ENCODE measurements at places on chromosomes 6 and 20.
A peak's percentile ranks its signal among the peaks of the same experiment; 100 is the strongest.

GRCh38 chr20:3157817-3158216 lies 1.8 kb downstream of the FASTKD5 start:
- DNase-seq: no peak

DNA sequence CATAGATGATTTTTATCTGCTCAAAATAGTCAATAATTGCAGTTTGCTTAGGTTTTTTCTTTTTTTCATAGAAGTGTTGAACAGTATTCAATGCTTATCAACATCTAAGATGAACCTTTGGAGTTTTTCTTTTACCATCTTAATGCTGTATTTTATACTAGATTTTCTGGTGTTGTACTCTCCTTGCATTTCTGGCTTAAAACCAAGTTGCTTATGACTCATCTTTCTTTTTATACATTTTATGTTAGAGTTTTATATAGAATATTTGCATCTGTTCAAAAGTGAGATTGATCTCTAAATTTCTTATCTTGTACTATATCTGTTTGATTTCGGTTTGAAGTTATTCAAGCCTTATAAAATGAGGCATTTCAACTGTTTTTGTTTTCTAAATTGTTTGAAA lies 232.5 kb downstream of the RFPL4B start:
- DNase-seq: no peak

DNA sequence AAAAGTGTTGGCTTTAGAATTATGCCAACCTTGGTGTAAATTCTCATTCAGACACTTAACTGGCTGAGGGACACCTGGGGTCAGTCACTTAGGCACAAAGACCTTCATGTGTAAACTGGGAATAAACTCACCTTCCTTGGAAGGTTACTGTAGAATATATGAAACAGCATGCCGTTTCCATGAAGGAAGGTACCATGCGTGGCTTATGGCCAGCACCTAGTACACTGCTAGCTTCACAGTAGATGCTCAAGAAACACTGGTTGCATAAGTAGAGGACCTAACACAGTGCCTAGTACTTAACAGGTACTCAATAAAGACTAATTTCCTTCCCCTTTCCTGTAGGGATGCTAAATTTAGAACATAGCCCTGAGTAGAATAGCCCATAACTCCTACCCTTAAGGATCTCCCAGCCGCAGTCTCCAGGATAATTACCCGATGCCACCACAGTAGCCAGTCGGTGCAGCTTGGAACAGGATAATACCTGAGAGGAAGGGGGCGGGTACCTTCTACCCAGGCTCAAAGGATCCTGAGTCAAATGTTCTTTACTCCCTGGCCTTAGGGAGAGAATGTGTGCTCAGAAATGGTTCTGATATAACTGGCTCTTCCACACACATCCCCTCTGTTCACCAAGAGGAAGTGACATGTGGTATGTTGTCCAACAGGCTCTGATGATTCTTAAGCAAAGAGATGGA lies 3.6 kb downstream of the BCL2L1 start:
- no peak for DNase-seq

DNA sequence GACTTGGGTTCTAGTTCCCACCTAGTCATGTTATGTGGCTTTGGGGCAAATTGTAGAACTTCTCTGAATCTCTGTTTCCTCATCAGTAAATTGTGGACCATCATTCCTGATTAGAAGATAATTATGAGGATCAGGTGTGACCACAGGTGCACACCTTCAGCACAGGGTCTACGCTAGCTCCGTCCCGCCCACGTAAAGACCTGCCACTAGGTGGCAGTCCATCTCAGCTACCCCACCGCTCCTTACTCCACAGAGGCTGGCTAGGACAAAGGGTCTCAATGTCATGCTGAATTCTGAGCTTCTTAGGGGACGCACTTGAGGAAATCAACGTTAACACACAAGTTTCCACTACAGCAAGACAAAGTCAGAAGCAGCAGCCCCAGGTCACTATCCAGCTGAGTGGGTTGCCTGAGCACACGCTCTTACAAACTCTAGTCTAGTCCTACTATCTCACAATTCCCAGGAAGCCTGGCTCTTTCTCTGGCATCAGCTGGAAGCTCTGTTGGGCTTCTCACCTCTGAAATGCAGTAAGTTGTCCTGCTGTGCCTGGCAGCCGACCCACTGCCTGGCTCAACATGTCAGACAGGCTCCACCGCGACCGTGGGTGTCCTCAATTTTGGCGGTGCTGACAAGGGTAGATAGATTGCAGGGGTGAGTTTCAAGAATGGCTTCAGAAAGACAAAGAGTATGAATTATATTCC lies 2.0 kb upstream of the PLCG1 start:
- peak; percentile 44 for DNase-seq

- no peak for DNase-seq
Measured at GRCh38 chr6:143410859-143411270, 39.6 kb downstream of the ADAT2 start.
